ENCODE measurements at places on chromosomes 6 and 20.

DNA sequence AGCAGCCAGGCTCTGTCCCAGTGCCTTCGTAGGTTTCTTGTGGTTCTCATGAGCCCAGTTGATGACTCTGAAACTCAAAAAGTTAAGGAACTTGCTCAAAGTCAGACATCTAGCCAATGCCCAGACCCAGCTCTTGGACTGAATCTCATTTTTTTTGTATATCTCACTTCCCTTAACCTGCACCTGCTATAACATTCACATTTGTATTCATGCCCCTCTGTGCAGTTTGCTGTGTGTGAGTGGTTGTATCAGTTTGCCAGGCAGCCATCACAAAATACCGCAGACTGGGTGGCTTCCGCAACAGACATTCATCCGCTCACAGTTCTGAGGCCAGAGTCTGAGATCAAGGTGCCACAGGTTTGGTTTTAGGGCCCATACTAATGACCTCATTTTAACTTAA is 49.9 kb downstream of the IPCEF1 start:
- no peak for DNase-seq

- no peak for DNase-seq
These were observed 92.5 kb downstream of the B3GAT2 start for GRCh38 chr6:70864401-70864800.

GRCh38 chr6:124679387-124679786 is 282.9 kb upstream of the RNF217 start:
- DNase-seq, result no peak

DNA sequence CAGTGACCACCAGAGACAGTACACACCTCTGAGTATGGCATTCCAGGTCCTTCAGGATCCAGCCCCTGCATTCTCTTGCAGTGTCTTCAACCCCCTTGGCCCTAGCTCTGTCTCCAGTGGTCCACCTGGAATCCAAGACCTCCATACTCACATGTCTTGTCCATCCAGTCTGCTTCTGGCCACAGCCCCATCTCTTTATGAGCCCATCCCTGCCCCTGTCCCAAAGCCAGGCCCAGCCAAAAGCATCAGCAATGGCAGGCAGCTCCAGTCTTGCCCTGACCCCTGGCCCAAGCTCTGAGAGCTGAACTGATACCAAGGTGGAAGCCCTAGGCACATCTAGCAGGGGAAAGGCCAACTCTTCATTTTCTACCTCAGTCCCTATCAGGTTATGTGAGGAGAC is 119.6 kb upstream of the PTPRT start:
- no peak for DNase-seq

GRCh38 chr6:80477591-80477990 is 371.1 kb downstream of the BCKDHB start:
- DNase-seq, result no peak

DNA sequence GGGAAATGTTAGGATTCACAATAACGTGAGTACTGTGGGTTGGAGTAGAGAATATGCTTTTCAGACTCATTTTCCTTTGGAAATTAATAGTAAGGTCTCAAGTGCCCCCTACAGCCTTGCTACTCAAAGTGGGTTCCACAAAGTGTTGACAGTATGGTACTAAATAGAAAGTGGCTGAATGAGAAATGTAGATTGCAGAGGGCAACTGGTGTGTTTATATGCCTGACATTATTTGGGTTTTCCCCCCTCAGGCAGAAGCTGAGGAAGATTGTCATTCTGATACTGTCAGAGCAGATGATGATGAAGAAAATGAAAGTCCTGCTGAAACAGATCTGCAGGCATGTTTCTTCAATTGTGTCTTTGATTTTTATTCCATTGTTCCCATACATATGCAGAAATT is 5.6 kb downstream of the FBXO9 start:
- DNase-seq, result no peak

DNA sequence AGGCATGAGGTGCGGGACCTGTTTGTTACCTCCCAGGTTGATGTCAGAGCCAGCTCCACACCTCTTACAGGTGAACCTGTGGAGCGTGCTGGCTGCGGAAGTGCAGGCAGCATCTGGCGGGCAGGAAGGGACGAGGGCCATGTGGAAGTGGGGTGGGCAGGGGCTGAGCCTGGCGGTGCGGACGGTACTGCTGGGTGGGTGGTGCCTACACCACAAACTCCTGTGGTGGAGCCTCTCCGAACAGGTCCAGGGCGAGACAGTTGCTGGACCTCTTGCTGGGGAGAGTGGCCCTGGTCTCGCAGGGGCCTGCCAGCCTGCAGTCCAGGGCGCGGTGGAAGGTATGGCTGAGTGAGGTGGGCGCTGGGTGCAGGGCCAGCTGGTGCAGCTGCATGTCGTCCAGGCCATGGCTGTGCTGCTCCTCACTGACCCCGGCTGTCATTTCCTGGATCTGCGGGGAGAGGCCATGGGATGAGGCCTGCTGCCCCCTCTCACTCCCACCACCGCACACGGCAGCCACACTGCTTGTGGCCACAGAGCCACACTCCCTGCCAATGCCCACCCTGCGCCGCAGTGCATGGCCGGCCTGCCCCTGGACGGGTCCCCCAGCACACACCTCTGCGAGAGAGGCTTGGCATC is 22.0 kb downstream of the FRMD1 start:
- DNase-seq, result no peak

DNA sequence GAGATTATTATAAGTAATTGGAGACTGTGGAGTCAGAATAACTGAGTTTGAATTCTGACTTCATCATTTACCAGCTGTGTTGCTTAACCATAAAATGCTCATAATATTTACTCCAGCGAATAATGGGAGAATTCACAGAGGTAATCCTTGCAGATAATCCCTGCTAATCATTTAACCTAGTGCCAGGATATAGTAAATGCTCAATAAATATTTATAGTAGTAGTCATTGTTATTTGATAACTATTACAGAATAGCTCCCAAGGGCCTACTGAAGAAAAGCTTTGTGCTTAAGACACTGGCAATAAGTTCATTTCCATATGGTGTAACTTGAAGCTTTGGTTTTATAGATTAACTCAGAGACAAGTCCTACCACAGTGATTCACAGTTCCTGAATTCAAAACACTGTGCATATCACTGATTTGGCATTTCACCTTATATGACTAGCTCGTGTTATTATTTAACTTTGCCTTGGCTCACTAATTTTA is 208.8 kb upstream of the PLCB4 start:
- DNase-seq, result peak; percentile 98

DNA sequence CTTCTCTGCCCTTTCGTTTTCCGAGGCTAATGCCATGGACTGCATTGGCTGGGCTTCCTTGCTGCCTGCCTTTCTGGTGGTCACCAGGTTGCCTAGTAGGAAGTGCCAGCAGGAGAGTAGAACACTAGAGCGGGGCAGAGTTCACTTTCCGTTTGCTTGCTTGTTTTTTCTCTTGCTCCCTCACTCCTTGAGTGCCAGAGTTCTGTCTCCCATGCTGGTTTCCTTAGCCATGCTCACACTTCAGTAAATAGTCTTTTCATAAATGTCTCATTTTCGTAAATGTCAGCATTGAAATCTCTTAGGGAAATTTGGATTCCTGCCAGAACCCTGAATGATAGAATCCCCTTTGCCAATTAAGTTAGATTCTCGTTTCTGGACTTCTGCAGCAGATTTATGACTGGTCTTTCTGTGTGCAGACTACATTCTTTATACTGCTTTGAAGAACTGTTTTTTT is 63.9 kb downstream of the FAM83B start:
- DNase-seq, result no peak

DNA sequence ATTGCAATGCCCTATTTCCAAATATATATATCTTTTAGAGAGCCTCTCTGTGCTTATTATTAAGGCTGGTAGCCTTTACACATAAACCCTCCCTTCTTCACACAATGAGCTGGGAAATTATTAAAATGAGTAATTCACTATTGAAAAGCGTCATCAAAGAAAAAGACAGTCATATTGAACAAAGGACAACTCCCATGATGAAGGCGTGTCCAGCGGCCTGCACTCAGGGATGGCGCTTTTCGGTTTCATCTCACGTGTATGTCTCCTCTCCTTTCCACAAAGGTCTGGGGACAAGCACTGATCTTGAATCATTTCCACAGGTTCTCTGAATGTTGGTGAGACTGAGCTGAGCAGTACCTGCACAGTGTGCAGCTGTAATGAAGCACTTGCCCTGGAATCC is 3.5 kb downstream of the SERPINB9 start:
- no peak for DNase-seq

DNA sequence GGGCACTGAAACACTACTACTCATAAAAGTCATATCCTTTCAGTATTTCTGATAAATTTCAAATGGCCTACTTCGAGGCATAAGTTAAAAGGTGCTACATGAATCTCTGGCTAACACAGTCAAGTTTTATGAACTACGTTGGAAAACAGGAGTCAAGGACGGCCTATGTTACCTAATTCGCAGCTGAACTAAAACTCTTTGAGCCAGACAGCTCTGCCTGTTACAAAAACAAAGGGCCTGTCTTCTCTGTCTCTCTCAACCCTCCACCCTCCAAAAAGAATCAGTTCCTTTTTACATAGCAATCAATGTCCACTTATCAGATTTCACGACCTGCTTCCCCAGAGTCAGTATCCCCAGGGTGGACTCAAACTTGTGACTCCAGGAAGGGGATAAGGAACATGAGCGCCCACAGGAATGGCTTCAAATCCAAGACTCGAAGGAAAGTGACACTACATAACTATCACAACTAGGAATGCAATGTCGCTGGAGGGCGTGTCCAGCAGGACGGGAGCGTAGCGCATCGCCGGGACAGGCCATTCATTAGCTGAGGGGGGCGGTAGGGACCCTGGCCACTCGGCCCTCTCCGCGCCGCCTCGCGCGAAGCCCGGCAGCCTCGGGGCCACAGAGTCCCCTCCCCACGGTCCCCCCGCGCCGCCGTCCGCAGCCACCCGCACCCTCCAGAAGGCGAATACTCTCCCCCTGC is 591 bp downstream of the IBTK start:
- DNase-seq, result peak; percentile 56

GRCh38 chr20:33393609-33394008 is 7.7 kb downstream of the CDK5RAP1 start:
- DNase-seq, result no peak

DNA sequence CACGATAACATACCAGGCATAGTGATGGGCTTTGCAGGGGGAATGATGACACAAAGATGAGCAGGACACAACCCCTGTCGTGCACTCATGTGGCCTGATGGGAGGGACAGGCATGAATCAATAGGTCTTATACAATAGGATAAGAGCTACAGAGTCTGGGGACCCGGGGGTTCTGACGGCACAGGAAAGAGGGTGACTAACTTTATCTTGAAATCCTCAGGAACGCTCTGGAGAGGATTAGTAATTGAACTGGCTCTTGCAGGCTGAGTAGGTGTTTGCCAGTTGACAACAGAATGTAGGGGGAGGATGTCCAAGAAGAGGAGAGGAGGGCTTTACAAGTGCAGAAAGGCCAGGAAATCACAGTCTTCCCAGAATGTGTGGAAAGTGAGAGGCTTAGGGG is 219.9 kb upstream of the ECI2 start:
- peak; percentile 47 for DNase-seq

DNA sequence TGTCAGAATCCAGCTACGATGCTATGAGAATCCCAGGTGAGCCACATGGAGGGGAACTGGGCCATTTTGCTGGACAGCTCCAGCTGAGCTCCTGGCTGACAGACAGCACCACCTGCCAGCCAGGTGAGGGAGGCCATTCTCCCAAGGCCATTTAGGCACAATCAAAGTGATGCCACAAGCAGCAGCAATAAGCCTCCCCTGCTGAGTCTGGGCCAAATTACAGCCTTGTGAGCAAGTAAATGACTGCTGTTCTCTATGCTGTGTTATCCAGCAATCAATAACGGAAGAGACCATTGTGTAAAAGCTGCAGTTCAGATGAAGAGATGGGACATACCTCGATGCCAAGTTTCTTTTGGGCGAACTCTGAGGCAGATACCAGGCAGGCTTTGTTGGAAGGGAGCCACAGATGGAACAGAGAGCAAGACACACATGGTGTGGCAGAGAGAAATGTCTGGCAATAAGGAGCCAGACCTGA is 14.0 kb upstream of the SCGN start:
- DNase-seq, result no peak

DNA sequence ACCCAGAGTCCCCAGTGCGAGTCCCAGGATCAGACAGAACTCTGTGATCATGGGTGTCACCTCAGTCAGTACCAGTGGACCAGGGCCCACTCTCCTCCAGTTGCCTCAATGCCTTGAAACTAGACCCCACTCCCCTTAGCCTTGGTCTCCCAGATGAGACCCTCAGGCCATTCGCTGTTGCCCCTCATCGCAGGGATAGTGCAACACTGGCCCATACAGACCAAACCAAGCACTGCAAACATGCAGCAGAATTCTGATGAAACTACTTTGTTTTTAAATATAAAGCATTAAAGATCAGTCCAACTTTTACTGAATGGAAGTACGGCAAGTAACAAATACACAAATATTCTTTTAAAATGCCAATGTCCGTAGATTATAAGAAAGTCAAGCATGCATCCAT is 101.2 kb upstream of the NT5E start:
- no peak for DNase-seq

- DNase-seq, result peak; percentile 38
These were observed 37.5 kb downstream of the SRC start for GRCh38 chr20:37383229-37383989.

DNA sequence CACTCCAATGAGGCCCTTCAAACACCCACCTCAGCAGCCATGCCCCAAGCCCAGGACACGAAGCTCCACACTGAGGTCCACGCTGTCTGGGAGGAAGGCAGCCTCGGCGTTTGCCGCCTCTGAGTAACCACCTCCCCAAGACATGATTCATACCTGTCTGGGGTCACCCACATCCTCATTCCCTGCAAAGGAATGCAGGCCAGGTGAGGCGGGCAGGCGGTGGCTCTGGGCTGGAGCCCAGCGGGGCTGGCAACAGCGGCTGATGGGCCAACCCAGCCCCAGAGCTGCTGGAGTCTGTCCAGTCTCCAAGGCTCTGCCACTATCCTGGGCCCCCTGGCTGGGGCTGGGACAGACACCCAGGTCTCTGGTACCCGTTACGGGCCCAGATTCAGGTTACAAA is 14.8 kb downstream of the PMEPA1 start:
- DNase-seq, result peak; percentile 45

DNA sequence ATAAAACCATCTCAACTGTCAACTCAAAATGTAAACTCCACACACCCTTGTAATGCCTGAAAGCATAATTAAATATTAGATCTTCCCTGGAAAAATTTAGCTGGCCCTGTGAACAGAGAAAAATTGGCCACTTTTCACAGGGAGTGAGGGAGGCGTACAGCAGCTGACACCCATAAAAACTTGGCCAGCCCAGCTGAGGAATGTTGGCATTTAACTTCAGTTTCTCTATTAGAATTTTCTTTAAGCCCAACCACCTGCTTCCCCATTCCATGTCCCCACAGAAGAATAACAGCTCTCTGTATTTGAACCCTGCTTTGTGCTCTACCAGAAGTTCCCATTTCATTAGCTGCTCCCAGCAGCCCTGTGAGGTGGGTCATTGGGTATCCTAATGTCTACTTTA is 41.0 kb downstream of the PKHD1 start:
- DNase-seq, result no peak

DNA sequence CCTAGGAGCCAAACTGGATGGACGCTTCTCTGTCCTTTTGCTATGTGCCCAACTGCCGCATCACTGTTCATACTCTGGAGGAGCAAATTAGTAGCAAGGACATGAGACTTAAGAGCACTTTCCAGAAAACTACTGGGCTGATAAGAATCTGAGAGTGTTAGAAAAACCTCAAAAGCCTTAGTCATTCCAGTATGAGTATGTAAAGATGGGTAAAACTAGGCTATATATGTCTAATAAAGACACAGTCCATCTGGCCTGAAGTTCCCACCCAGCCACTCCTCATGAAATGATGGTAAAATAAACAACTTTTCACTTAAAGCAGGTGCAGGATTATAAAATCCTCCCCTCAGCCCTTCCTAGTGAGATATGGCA is 30.6 kb downstream of the SHLD1 start:
- DNase-seq, result no peak

All from ACHN (cell line).